ENCODE measurements at places on chromosomes 5 and 9.

- DNase-seq, result peak; percentile 88
Observed at GRCh38 chr5:458547-459353, 15.8 kb downstream of the EXOC3 start.

DNA sequence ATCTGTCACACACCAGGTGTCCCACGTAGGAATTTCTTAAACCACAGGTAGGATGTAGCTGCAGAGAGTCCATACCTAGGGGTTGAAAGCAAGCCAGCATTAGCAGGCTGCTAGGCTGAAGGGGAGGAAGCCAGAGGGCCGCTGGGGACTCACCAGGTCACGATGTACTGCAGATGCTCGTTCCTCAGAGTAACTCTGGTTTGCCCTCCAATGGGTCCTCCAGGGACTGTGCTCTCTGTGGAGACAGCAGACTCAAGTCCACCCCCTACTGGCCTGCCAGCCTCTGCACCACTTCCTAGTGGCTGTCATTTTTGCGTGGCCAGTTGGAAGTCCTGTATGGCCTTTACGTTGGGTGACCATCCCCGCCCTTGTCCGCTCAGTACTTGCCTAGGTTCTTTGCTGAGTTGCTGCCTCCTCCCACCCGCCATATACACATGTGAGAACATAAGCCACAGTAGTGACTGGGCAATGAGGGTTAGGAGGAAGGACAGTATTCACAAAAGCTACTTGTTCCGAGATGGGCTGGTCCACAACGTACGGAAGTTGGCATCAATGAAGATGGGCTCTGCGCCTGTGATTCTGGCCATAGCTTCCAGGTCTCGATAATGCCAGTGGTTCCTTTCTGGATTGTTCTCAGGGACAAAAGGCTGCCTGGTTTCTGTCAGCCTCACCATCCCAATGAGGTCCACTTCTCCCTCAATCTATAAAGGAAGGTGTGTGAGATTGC lies 4.1 kb downstream of the RPL7A start:
- no peak for DNase-seq

GRCh38 chr5:146103594-146103993 lies 1.8 kb downstream of the PLAC8L1 start:
- no peak for DNase-seq

- DNase-seq, result no peak
Observed at GRCh38 chr9:76161106-76161505, 233.1 kb downstream of the RFK start.

- DNase-seq, result no peak
Observed at GRCh38 chr5:73288803-73289720, 116.1 kb downstream of the TMEM174 start.

DNA sequence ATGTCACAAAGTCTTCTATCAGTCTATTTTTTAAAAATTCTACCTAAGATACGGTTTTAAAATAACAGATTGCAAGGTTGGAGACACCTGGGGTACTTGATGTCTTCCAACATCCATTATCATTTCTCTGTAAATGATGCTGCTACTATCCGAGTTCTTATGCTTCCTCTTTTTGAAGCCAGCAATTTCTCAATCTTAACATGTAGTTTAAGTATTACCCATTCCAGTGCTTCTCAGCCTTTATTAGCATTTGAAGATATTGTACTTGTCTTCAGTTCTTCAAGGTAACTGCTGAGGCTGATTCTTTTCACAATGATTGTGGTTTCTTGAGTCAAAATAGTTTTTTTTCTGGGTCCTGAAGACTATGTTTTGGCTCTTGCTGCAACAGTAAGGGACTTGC lies 96.4 kb upstream of the SELENOP start:
- DNase-seq, result no peak

Measured in RWPE2 (cell line).